ENCODE measurements at places on chromosomes 5 and 9. TPM values are rescaled to one million over a fixed set of nuclear protein-coding genes. Genes with fewer than 3 reads are reported as not detected.

DNA sequence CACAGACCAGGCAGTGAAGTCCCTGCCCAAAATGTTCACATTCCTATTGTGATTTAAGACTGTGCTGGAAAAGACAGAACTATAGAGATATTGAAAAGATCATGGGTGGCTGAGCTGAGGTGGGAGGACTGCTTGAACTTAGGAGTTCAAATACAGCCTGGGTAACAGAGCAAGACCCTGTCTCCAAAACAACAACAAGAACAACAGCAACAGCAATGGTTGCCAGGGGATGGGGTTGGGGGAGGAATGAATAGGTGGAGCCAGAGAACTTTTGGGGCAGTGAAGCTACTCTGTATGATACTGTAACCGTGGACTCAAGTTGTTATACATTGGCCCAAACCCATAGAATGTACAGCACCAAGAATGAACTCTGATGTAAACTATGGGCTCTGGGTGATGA, 88.2 kb downstream of the DCP2 start:
- DNase-seq: no peak

GRCh38 chr9:27491154-27491553, 32.9 kb upstream of the IFNK start:
- no peak for DNase-seq

DNA sequence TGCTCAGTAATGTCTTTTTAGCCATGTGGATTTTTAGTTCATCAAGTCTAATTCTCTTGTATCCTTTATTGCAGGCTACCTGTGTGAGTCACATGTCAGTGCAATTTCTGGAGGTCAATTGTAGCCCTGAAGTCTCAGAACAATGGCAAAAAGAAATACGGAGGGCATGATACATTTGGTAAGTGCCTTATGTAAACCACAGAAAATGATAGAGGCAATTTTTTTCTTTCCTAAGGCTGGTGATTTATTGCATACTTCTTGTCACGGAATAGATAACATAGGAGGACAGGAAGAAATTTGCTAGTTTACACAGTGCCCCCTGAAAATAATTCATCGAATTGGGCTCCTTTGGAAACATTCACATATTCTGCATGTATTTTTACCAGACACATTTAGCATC, 235.9 kb downstream of the DMRTA1 start:
- DNase-seq: no peak

GRCh38 chr5:122321921-122322320, 9.9 kb downstream of the SNCAIP start:
- DNase-seq: no peak

GRCh38 chr5:65736011-65736410, 14.0 kb downstream of the NLN start:
- DNase-seq: no peak

DNA sequence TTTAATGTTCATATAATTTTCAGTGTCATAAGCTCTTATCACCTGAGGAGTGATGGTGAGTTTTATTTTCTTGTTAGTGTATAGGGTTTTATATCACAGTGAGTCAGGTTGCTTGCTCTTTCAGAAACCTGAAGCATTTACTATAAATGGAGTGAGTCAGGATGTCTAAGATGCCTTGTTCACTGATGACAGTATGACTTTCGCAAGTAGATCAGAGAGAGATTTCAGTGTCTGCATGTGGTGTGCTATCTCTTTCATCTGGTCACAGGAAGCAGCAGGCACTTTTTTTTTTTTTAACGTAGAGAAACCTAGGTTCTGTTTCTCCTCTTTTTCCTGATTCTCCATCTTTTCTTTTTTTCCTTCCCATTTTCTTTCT, 237.1 kb downstream of the DMRTA1 start:
- no peak for DNase-seq

DNA sequence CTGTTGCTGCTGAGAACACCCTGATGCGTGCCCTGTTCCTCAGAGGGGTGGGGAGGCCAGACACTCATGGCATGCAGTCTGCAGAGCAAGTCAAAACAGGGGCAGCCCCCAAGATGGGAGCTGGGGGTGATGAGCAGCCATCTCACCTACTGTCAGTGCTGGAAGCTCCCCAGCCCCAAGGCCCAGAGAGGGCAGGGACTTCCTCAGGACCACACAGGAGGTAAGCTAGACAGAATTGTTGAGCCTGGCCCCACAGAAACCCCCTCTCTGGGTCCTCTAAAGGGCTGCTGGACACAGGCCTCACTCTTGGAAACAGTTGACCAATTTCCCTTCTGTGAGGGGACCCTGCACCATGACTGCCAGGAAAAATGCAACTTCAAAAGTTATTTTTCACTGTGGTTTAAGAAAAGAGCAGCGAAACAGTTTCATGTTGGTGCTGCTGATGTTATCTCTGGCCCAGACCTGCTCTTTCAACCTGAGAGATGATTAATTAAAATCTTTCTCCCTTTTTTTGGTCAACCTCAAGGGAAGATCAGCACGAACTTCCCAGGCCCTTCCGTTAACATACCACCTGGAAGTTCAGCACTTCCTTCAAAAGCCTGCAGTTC, 9.6 kb downstream of the CSF2 start:
- DNase-seq: no peak

DNA sequence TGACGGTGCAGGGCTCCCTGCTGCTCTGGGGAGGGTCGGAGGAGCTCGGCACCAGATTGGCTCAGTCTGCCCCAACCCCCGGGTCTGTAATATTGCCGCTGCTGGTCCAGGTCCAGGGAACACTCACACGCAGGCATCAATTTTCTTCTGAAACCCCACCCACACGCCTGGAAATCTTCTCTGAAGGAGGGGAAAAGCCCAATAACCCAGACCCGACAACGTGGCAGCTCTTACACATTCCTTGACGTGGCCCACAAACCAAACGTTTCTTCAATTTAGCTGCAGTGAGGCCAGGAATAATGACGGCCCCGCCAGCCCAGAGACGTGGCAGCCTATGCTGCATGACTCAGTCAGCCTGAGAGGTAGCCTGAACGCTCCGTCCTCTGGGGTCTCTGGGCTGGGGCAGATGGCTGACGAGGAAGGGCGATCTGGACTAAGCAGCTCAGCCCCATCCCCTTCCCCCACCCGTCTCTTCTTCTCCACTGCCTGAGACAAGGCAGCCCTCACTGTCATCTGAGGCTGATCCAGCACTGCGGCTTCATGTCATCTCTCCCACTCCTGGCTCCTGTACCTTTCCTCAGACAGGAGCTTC, 9.9 kb upstream of the SPARC start:
- DNase-seq: peak; percentile 94

ANKRD34B gene
- 0.08 TPM for polyA plus RNA-seq

SPEF2 gene
- polyA plus RNA-seq: 6.6 TPM

ARL14EPL gene
- 0.10 TPM for polyA plus RNA-seq

TPPP gene
- polyA plus RNA-seq: 7.7 TPM

PCDHA1 gene
- not detected for polyA plus RNA-seq

F2R gene
- polyA plus RNA-seq: 19.9 TPM

PCDHGA9 gene
- 4.4 TPM for polyA plus RNA-seq

PCDHA9 gene
- not detected for polyA plus RNA-seq
